Left renal cortex interstitium (tissue), 4 donors: ENCODE measurements at places on chromosomes 4 and X.

GRCh38 chr4:74665346-74665745, 129.0 kb downstream of the BTC start:
- DNase-seq = no peak

- DNase-seq = no peak
These were observed 11.5 kb downstream of the FBXW7 start for GRCh38 chr4:152524427-152524826.

- DNase-seq = no peak
These were observed 762.8 kb downstream of the PDHA2 start for GRCh38 chr4:96602661-96603060.

DNA sequence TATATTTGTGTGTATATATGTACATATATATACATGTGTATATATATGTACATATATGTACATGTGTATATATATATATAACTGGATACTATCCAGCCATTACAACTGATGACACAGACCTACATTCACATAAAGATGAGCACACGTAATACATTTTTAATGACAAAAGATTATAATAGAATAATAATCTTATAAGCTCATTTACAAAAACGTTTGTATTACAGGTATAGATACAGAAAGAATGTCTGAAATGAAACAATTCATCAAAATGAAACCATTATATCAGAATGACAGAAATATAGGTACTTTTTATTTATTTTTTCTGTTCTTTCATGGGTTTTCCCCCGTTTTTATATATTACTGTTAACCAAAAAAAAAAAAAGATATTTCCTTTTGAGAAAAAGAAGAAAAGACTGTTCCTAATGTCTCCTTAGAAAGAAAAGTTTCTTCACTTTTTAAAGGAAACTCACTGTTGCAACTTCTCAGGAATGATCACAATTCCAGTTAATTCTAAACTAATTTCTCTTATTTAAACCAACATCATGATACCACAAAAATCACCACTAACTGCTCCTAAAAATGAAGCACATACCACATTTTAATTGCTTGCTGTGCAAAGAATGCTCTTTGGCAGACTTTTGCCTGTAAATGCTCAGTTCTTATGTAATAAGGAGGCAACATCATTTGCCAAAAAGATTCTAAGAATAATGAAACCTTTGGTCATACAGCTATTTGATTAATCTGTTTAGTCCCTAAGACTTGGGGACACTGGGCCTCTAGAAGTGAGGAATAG, 18.9 kb downstream of the LEF1 start:
- DNase-seq = no peak

DNA sequence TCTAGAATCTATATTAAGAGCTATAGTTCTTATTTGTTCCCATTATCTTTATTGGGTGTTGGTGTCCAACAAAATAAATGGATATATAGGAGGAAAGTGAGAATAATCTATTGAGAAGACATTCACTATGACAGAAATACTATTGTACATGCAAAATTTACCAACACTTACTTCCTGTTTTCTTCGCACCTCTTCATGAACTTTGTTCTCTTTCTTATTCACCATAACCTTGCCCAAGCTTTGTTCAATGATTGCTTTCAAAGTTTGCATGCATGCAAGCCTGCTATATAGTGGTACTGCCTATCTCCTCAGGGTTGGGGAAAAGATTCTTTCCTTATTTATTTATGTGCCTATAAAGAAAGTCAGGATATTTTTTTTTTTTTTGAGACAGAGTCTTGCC, 176.4 kb upstream of the JADE1 start:
- no peak for DNase-seq

GRCh38 chrX:114841051-114841450, 176.4 kb downstream of the IL13RA2 start:
- no peak for DNase-seq

DNA sequence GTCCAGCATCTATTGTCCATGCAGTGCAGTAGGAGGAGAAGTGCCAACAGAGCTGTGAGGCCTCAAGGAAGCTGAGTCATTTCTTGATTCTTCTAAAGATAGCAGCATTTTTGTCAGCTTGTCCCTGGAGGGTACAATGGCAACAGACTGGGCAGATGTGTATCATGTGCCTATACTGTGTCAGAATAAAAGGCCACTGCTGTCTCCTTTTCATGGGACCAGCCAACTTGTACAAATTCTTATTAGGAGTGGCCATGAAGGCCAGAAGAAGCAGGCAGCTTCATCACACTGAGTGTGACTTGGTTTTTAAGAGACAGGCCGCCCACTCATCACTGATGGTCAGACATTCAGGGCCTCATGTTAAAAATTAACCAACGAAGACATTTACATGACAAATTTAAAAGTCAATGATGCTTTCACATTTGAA, 185.0 kb upstream of the FAM241A start:
- DNase-seq = no peak

GRCh38 chr4:119138046-119138445, 2.4 kb downstream of the MYOZ2 start:
- DNase-seq = no peak

GRCh38 chrX:45164021-45164621, 36.6 kb downstream of the DIPK2B start:
- no peak for DNase-seq

DNA sequence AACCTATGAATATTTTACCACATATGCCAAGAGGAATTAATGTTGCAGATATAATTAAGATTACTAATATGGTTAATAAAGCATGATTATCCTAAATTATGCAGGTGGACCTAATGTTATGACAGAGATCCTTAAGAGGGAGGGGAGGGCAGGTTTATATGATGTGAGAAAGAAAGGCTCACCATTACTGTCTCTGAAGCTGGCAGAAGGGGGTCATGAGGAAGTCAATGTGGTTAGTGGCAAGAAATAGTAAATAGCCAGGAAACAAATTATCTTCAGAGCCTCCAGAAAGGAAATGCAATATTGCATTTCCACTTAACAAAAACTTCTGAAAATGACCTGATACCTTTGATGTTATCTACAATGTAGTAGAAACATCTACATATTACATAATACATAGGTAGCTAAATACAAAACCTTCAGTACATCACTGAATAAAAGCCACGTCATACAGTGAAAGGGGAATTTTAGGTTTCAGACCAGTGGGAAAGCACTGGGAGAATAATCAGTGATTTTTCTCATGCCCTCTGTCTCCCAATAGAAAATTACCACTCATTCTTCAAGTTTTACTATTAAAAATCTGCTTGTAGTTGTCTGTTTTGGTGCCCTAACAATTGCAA, 609.2 kb downstream of the SPOCK3 start:
- DNase-seq = no peak

GRCh38 chr4:180832073-180832472, 1411.1 kb upstream of the TENM3 start:
- DNase-seq = no peak

- DNase-seq = no peak
These were observed 219.6 kb downstream of the DKK2 start for GRCh38 chr4:106816496-106816895.

- no peak for DNase-seq
These were observed 432.8 kb upstream of the LCORL start for GRCh38 chr4:18454349-18454748.

DNA sequence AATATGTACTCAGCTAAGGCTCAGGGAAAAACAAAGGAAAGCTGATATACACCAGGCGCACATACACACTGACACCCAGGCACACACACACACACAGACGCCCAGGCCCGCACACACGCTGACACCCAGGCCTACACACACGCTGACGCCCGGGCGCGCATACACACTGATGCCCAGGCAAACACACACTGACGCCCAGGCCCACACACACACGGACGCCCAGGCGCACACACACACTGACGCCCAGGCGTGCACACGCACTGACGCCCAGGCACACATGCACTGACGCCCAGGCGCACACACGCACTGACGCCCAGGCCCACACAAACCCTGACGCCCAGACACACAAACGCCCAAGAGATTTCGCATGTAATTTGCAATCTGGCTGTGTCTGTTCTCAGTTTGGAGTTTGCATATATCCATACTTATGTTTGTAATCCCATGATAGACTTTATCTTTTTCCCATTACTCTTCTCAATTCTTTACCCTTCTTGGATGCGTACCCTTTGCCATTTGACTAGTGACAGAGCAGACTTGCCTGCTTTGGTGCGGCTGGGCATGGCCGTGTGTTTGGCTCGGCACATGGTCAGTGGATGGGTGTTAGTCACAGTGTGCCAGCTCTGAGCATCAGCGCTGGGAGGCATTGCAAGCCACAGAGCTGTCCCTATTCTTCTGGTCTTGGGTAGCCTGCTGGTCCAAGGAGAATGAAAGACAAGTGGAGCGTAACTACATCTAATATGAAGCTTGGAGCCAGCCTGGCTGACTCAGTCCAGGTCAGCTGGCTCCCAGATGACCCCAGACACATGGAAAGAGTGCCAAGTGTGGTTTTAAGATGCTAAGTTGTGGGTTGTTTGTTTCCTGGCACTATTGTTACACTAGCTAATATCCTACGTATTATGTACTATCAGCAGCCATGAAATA, 632.4 kb upstream of the ZFP42 start:
- no peak for DNase-seq

GRCh38 chr4:123573866-123574508, 177.4 kb downstream of the SPRY1 start:
- no peak for DNase-seq

DNA sequence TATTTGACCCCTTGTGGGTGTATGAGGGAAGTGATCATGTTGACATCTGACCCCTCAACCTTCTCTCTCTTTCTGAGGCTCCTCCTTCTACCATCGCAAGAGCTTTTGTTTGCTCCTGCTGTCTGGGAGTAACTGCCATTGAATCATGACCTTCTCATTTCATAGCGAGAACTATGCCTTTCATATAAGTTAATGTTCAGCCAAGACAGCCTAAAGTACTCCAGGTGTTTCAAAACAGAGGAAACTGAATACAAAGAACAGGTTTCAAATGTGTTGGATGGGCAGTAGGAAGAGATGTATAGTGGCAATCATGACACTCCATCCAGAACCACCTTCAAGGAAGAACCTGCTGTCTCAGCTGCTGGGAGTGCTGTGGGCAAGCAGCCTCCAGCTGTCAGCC, 403.1 kb downstream of the MID1IP1 start:
- no peak for DNase-seq

- DNase-seq = no peak
These were observed 71.2 kb downstream of the WDFY3 start for GRCh38 chr4:84895283-84895682.

DNA sequence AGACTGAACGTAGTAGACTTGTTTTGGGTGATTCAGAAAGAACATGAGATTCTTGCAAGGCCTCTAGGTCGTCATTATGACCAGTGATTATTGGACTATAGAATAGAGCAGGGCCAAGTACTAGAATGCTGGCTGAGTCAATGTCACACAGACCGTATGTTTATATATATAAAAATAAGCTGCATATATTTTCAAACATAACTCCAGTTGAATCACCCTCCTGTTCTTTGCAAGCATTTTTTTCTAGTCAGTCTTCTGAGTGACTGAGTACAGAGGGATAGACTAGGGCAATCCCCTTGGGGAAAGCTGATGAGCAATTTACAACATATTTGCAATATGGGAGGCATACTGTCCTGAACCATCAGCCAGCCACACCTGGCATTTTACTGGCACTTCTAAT, 48.4 kb upstream of the PRPS1 start:
- DNase-seq = no peak

DNA sequence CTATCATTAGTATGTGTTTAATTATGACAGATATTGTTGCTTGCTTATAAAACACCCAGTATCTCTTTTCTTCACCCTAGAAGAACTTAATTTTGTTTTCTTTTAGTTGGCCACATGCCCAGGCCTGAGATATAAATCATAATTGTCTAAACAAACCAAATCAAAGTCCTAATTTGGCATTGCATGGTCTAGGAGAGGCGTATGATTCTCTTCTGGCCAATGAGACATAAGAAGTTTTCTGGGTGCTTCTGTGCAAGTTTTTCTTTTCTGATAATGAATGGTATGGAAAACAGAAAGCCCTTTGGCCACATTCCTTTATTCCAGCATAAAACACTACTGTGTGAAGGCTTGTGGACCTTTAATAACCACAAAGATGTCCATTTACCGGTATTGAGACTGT, 192.9 kb upstream of the CTSO start:
- DNase-seq = no peak

- DNase-seq = no peak
These were observed 76.8 kb upstream of the RAB40AL start for GRCh38 chrX:102860235-102860634.

DNA sequence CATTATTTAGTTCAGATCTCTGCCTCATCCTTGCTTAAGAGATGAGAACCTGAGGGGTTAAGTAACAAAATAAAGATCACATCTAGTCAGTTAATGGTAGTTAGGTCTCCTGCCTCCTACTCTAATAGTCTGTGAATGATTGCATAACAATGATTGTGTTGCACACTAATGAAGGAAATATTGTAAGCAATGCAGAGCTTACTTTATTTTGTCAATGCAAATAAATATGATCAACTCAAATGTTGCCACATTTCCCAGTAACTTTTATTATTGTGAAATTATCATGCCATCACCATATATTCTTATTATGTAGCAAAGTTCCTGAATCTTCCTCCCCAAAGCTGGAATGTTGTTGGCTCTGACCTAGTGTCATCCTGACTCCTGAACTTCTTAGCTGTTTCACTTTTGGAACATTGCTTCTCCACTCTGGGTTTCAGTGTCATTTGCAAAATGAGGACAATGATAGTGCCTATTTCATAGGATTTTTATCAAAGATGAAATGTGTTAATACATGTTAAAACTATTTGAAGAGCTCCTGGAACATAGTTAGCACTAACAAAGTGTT, 17.0 kb upstream of the GABRA4 start:
- DNase-seq = no peak

GRCh38 chr4:78244705-78245485, 187.8 kb downstream of the FRAS1 start:
- DNase-seq = no peak

GRCh38 chrX:65920620-65921019, 119.3 kb downstream of the VSIG4 start:
- no peak for DNase-seq

DNA sequence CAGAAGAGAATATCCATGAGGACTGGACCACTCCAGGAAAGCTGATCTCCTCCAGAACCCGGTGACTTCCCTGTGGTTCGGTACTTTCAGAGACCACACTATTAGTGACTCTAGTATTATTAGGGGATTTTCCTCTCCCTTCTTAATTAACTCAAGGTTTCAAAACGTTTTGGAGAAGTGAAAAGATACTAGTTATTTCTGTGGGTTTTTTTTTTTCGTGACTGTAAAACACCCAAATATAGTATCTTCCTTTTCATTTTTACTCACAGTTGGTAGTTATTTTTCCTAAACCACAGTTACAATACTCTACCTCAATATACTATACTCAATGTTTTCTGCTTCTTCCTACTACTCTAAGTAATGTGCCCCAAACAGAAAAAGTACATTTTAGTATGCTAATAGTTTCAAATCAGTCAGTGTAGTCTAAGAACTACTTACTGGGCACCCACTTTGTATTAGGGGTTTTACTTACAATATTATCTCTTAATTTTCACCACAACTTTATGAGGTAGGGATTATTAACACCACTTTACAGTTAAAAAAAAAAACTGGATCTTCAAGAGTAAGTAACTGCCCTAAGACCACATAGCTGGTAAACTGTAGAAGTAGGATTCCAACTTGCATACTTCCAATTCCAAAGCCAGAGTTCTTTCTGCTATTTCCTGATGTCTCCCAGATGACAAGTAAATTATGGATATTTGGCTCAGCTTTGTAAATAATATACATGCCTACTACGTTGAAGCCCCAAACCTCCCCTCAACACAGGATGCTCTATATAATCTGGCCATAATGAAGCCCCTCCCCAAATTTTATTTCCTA, 45.0 kb downstream of the SLC9A7 start:
- DNase-seq = no peak

GRCh38 chr4:139556724-139557555, 921 bp upstream of the SETD7 start:
- no peak for DNase-seq

- no peak for DNase-seq
These were observed 40.5 kb downstream of the SPANXN3 start for GRCh38 chrX:143476751-143477150.
